Endothelial cell of coronary artery (primary cell): ENCODE measurements at places on chromosomes 7 and 10. TPM values are rescaled to one million over a fixed set of nuclear protein-coding genes. Genes with fewer than 3 reads are reported as not detected.

ADAM22 gene
- total RNA-seq, result 0.38 and 0.45 TPM in 2 replicates

PLPP4 gene
- 10.4 and 11.0 TPM in 2 replicates for total RNA-seq

PTPRZ1 gene
- 0.56 TPM in 1 of 2 replicates, not detected in the other for total RNA-seq

LDB3 gene
- total RNA-seq, result not detected in 2 replicates

TRA2A gene
- 36.0 and 44.9 TPM in 2 replicates for total RNA-seq

LIPF gene
- total RNA-seq, result not detected in 2 replicates

PILRA gene
- 0.28 TPM in 1 of 2 replicates, not detected in the other for total RNA-seq

GRM3 gene
- not detected in 2 replicates for total RNA-seq

CYP2C9 gene
- not detected in 2 replicates for total RNA-seq

HMX3 gene
- total RNA-seq, result not detected in 2 replicates

TOMM7 gene
- total RNA-seq, result 203 and 226 TPM in 2 replicates

PRSS37 gene
- total RNA-seq, result not detected in 2 replicates

ANKRD61 gene
- total RNA-seq, result 0.09 and 0.18 TPM in 2 replicates

TWIST1 gene
- 2.8 and 6.5 TPM in 2 replicates for total RNA-seq

NUTM2E gene
- 0.09 TPM in 1 of 2 replicates, not detected in the other for total RNA-seq

STAG3 gene
- 0.09 and 0.19 TPM in 2 replicates for total RNA-seq

ITIH2 gene
- total RNA-seq, result under 0.01 TPM in 1 of 2 replicates, not detected in the other

C10orf67 gene
- total RNA-seq, result not detected in 2 replicates

PNLIPRP1 gene
- total RNA-seq, result not detected in 2 replicates

PIK3CG gene
- 6.4 and 7.2 TPM in 2 replicates for total RNA-seq

ASB4 gene
- not detected in 2 replicates for total RNA-seq

RNF133 gene
- 0.72 and 1.5 TPM in 2 replicates for total RNA-seq

CNNM1 gene
- total RNA-seq, result under 0.01 TPM in 1 of 2 replicates, not detected in the other

CYP3A7 gene
- not detected in 2 replicates for total RNA-seq

TMEM139 gene
- total RNA-seq, result not detected in 2 replicates

TMEM229A gene
- total RNA-seq, result not detected in 2 replicates

SDK1 gene
- 0.81 and 1.5 TPM in 2 replicates for total RNA-seq

LFNG gene
- total RNA-seq, result 13.6 and 24.8 TPM in 2 replicates

METTL27 gene
- 0.09 and 2.5 TPM in 2 replicates for total RNA-seq

ACBD7 gene
- total RNA-seq, result 1.4 and 1.9 TPM in 2 replicates

OR2A12 gene
- total RNA-seq, result not detected in 2 replicates

PKD2L1 gene
- total RNA-seq, result not detected in 2 replicates

PPP1R17 gene
- not detected in 2 replicates for total RNA-seq

ABLIM1 gene
- 19.7 and 31.3 TPM in 2 replicates for total RNA-seq

HTR5A gene
- not detected in 2 replicates for total RNA-seq

ATRNL1 gene
- total RNA-seq, result 0.09 and 0.47 TPM in 2 replicates

SPRN gene
- under 0.01 TPM in 2 replicates for total RNA-seq

OR2A1 gene
- under 0.01 TPM in 1 of 2 replicates, not detected in the other for total RNA-seq

HDAC9 gene
- 1.8 and 6.0 TPM in 2 replicates for total RNA-seq

MMD2 gene
- not detected in 2 replicates for total RNA-seq

NUPR2 gene
- total RNA-seq, result not detected in 2 replicates

PTN gene
- total RNA-seq, result 0.27 and 0.56 TPM in 2 replicates

CPVL gene
- total RNA-seq, result not detected in 2 replicates

SEC23IP gene
- 33.0 and 35.1 TPM in 2 replicates for total RNA-seq

FBXL13 gene
- total RNA-seq, result 1.2 and 29.6 TPM in 2 replicates

TRIP6 gene
- total RNA-seq, result 64.1 and 73.1 TPM in 2 replicates

C10orf90 gene
- total RNA-seq, result not detected in 2 replicates

COL17A1 gene
- total RNA-seq, result 2.2 and 5.4 TPM in 2 replicates

ZNF467 gene
- total RNA-seq, result 2.6 and 3.8 TPM in 2 replicates

MMP21 gene
- total RNA-seq, result under 0.01 and 0.09 TPM in 2 replicates

GNAI1 gene
- total RNA-seq, result 13.4 and 21.4 TPM in 2 replicates

MRPL32 gene
- total RNA-seq, result 75.3 and 77.7 TPM in 2 replicates

EIF3B gene
- 232 and 247 TPM in 2 replicates for total RNA-seq

CHAT gene
- total RNA-seq, result not detected in 2 replicates

RNF148 gene
- total RNA-seq, result 1.4 and 1.7 TPM in 2 replicates

RTKN2 gene
- total RNA-seq, result 0.09 and 0.63 TPM in 2 replicates

GDF2 gene
- not detected in 2 replicates for total RNA-seq
